ENCODE measurements at places on chromosomes 3 and 15.
A peak's percentile ranks its signal among the peaks of the same experiment; 100 is the strongest.

DNA sequence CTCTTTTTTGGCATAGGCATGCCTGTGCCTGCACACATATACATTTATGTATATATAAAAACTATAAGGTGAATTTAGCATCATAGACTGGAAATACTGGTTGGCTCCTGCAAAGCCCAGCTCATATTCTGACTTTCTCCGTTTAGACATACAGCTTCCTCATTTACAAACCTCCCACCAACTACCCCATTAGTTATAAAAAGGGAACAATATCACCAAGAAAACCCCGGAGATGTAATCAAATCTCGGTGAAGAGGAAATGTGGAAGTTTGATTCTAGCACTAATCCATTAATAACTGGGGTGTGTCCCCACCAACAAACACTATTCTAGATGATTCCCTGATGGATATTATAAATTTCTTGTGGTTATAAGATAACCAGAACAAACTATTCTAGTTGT is 517.7 kb upstream of the TBL1XR1 start:
- DNase-seq, result no peak

DNA sequence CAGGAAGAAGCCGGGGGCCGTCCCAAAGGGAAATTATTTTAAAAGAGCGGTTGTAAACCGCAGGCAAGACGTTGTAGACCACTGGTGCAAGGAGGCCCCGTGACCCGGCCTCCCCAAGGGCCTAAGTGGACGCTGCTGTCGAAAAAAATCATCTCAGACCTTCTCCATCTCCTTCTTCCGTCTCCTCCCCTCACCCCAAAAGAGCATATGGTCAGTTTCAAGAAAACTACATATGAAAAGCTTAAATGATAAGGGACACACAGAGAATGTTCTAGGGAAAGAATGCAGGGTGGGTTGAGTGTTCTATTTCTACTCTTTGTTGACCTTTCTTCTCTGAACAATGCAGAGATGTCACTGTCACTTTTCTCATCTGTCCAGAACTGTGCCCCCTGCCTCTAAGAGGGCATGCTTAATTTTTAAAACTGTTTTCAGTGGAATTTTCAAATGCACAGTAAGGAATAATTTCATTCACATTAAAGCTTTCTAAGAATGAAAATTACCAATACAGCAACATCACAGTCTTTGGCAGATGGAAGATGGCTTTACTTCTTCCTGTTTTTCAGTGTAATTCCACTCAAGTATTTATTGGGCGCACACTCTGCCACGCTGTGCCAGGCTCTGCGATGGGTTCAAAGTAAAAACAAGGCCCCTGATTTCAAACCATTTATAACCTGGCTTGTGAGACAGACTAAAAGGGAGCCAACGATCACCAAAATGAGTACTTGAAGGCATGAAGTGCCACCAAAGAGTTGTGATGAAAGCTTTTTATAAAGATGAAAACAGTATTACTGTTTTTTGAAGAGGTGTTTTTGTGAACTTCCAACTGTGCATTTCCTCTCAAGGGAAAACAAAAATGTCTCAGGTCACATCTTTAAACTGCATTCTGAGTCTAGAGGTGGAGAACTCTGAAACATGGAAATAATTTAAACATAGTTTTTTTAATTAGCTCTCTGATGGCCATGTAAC is 891 bp upstream of the TOP2B start:
- peak; percentile 13 for DNase-seq

DNA sequence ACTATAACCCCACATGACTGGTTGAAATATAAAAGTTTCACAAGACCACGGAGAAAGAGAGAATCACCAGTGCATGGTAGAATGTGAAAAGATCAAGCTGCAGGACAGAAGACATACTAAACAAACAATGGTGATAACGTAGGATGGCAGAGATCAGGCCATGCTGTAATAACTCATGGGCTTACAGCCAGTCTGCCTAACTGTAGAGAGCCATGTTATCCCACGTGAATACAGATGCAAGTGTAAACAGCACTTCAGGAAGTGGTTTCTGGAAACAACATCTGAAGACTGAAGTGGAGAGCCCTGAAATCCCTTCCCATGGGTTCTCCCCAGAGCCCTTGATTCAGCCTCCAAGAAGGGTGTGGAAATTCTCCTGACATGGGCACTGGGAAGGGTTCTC is 103.2 kb upstream of the SLCO2A1 start:
- DNase-seq, result no peak

- DNase-seq, result no peak
Observed at GRCh38 chr15:27601239-27601960, 497.7 kb downstream of the OCA2 start.

GRCh38 chr15:59279023-59279422 is 72.4 kb downstream of the LDHAL6B start:
- DNase-seq, result no peak

DNA sequence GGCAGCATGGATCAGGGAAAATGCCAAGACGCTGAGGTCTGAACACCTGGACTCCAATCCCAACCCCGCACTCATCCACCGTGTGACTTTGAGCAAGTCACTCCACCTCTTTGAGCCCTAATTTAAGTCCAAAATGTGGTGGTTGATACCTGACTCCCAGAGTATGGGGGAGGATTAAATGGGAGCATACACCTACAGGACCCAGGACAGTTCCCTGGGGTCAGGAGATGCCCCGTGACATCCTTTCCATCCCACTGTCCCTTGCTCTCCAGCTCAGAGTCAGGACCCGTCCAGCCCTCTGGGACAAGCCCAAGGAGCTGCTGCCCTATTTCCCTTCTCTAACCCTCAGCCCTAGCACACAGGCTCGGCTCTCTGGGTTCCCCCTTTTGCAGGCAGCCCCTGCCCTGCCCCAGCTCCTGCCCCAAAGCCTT is 276.4 kb downstream of the XXYLT1 start:
- DNase-seq, result no peak

DNA sequence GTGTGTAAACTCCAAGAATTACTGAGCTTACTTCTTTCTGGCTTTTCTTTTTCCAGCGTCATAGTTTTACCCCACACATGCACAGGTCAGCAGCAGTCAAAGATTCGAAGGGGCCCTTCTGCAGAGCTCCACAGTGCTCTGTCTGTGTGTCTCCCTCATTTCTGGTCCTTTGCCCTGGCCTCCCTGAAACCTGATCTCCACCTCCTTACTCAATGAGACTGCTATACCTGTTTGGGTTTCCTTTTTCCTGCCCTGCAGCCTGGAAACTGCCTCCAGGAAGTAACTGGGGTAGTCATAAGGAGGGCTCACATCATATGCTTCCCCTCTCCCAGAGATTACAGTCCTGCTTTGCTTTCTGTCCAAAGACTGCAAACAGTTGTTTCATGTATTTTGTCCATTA is 82.8 kb upstream of the TNIK start:
- DNase-seq, result no peak

GRCh38 chr3:52090933-52091468 is 34.6 kb upstream of the DUSP7 start:
- no peak for DNase-seq

DNA sequence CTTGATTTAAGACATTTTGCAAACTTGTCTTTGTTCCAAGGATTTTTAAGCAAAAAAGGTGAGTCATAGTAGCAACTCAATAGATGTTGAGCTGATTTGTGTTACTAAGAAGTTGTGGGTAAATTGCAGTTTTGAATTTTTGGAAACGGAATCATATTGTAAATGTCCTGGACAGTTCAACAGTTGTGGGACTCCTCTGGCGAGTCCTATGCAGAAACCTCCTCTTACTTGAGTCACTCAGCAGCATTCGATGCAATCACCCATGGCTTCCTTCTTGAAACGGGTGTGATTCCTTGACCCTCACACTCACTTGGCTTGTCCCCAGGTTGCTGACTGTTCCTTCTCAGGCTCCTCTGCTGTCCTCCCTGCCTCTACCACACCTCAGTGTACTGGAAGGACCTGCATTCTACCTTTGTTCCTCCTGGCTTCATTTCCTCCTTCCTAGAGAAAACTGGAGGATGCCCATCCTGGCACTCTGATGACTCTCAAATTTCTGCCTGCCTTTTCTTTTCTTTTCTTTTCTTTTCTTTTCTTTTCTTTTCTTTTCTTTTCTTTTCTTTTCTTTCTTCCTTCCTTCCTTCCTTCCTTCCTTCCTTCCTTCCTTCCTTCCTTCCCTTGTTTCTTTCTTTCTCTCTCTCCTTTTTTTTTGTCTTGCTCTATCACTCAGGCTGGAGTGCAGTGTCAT is 52.8 kb upstream of the DGKG start:
- DNase-seq, result no peak

- DNase-seq, result no peak
Observed at GRCh38 chr15:101050623-101051290, 131.6 kb downstream of the LRRK1 start.

DNA sequence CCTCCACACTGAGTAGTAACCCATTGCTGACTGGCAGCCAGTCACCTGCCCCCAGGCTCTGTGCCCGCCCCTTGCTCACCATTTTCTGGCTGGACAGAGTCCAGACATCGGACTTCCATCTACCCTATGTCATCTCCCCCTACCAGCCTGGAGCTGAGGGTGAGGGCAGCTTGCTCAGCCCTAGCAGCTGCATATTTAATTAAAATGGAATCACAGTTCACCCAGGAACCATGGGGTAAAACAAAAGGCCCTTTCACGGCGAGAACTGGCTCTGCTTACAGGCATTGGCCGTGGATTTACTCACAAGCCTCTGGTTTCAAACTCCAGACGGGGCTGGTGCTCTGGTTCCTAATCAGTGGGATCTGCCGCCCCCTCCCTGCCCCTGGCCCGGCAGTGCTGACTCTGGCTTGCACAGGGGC is 94.9 kb upstream of the ATP2B2 start:
- DNase-seq, result no peak

GRCh38 chr3:147890114-147890513 is 480.9 kb downstream of the ZIC1 start:
- no peak for DNase-seq

DNA sequence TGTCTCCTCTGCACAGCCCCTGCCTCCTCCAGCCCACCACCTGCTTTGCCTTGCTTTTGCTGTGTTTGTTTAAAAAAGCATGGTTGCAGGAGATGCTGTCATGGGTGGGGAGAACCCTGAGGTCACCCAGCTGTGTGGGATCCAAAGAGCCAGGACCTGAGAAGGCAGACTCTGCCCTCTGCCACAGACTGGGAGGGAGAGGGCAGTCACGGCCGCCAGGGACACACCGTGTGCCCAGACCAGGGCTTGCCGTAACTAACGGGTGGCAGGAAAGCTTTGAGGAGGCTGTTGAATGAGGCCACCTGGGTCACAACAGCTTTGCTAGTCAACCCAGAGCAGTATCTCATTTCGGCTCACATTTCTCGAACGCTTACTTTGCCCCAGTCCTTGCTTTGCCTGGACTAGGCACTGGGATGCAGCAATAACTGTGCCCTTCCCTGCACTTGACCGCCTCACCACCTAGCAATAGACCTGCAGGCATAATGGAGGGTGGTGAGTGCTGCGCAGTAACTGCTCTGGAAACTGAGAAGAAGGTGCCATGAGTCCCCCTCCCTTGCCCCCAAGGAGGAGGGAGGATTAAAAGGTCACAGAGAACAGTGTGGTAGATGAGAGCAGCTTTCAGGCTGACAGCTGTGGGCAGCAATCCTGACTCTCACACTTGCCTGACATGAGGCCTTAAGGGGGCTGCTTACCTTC is 55.0 kb upstream of the CTDSPL start:
- DNase-seq, result no peak

GRCh38 chr15:58875343-58875742 is 58.1 kb downstream of the SLTM start:
- no peak for DNase-seq

GRCh38 chr3:21913791-21914190 is 162.8 kb upstream of the ZNF385D start:
- no peak for DNase-seq

DNA sequence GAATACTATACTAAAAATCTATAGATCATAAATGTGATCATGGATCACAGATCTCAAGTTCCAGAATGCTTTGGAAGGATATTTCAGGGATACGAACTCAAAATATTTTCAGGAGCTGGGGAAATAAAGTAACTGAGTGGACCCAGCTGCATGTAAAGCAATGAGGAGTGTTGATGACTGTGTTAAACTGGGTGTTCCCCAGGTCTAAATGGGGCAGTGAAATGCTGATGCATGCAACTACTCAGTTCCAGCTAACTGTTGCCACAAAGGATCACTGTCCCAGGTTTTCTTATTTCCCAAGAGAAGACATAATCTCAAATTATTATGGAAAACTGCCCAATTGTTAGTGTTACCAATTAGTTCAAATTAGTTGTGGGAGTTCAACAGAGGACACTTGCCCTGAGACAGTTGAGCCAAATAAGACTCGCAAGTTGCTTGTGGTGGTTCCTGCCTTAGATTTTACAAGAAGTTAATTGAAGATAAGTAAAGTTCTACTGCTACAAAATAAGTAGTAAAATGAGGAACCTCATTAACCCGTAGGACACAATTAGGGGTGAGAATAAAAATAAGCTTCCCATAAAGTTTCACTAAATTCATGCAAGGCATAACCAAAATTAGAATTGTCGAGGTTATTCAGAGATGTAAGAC is 66.3 kb upstream of the IL12A start:
- no peak for DNase-seq

DNA sequence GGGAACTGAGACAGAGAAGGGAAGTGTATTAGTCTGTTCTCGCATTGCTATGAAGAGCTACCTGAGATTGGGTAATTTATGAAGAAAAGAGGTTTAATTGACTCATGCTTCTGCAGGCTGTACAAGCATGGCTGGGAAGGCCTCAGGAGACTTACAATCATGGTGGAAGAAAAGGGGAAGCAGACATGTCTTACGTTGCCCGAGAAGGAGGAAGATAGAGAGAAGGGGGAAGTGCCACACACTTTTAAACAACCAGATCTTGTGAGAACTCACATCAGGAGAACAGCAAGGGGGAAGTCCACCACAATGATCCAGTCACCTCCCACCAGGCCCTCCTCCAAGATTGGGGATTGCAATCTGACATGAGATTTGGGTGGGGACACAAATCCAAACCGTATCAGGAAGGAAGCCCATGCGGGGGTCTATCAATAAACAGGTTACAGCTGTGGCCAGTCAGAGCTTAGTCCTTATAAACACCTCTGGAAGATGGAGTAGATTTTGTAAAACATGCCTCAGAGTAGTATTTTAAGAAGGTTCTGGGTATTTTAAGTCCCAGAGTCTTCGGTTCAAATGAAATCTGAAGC is 153.9 kb downstream of the GHSR start:
- no peak for DNase-seq

DNA sequence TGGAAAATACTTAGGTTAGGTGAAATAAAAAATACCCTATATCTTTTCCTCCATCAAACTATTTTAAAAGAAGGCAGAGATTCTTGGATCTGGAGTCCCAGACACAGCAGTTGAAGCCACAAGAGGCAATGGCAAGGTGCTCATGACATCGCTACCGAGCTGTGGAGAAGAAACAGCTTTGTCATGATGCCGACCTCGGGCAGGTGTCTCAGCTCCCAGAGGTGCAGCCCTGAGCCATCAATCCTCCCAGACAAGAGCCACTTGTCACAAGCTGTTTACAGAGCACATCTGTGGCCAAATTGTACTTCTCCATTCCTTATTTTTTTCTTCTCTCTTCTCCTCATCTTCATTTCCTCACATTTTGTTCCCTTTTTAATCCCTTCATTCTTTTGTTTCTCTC is 50.8 kb downstream of the GPR176 start:
- no peak for DNase-seq

DNA sequence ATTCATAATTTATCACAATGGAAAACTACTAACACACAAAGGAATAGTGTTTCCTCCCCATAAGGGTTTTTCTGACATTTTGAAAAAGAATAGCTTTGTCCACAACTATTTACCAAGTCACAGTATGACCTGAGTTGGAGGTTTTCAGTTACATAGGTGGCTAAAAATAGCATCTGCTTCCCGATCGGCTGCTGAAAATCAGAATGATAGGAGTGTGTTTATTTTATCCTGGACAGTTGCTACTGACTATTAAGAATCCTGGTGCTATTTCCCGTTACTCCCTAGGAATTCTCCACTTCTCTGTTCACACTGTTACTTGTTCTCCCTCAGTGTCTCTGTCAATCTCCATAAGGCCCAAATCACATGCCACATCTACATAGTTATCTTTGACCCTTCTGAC is 353.9 kb upstream of the RARB start:
- no peak for DNase-seq
